ENCODE measurements at places on chromosomes 3 and 15.
A peak's percentile ranks its signal among the peaks of the same experiment; 100 is the strongest.

DNA sequence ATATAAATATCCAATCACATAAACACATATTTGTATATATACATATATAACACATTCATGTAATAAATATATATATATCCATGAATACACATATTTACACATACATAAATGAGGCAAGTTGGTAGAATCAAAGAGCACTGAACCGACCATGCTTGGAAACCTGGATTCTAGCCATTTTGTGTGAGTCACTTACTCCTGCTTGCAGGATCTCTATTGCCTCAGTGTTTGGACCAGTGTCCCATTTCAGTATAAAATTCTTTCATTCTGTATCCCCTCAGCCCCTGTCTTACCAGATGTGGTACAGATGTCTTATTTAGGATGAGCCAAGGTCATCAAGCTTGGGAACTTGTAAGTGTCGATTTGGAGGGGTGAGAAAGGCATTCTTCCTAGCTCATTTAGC lies 391.4 kb upstream of the FRG2C start:
- no peak for DNase-seq

GRCh38 chr3:12613250-12613649 lies 50.7 kb downstream of the RAF1 start:
- no peak for DNase-seq

- DNase-seq: no peak
Measured at GRCh38 chr15:41207687-41208448, 22.7 kb downstream of the EXD1 start.

GRCh38 chr3:88150371-88150770 lies 612 bp downstream of the C3orf38 start:
- no peak for DNase-seq

DNA sequence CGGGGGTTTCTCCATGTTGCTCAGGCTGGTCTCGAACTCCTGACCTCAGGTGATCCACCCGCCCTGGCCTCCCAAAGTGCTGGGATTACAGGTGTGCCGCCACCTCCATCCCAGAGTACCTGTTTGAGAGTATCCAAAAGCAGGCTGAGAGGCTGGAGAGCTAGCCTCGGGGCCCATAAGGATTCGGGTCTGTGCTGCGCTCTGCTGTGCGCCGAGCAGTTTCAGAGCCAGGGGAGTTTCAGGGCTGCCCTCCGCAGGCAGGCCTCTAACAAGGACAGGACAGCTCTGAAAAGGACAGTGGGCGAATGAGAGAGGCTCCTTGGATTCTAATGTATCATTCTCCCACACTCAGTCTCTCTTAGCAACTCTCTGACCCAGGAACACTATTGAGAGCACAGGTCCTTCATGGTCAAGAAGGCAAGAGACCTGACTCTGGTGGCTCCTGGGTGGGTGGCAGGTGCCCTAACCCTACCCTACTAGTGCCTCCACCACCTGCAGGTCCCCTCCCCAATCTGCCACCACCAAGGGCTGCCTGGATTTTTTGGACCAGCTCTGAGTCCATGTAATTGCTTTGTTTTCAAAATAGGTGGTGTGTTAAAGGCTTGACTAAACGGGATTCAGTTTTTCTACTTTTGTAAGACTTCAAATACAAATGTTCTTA lies 27.8 kb downstream of the MAGEF1 start:
- DNase-seq: peak; percentile 28

DNA sequence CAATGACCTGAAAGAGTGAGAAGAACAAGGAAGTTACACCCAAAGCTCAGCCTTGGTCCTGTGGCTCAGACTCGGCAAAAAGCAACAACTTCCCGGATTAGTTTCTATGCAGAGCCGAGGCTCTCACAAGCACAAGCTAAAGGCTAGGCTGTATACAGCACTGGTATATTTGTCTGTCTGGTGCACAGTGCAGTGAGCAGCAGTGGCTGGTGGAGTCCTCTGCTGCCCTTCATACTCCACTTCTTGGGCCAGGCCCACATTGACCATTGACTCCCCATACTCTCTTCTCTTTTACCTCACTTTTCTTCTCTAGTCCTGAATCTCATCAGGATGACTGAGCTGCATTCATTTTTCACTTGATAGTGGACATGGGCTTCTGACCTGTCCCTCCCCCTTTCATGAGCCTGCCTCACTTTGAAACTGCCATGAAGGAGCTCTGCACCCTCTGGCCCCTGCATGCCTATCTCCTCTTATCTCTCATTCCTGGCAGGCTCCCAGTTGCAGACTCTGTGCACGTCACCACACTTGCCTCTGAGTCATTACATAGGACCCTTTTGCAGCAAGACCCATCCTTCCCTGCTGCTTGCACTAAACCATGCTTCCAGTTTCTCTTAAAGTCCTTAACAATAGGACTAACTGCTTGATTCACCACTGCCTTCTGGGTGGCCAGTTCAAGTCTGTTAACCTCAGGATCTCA lies 379.3 kb downstream of the NTRK3 start:
- no peak for DNase-seq

DNA sequence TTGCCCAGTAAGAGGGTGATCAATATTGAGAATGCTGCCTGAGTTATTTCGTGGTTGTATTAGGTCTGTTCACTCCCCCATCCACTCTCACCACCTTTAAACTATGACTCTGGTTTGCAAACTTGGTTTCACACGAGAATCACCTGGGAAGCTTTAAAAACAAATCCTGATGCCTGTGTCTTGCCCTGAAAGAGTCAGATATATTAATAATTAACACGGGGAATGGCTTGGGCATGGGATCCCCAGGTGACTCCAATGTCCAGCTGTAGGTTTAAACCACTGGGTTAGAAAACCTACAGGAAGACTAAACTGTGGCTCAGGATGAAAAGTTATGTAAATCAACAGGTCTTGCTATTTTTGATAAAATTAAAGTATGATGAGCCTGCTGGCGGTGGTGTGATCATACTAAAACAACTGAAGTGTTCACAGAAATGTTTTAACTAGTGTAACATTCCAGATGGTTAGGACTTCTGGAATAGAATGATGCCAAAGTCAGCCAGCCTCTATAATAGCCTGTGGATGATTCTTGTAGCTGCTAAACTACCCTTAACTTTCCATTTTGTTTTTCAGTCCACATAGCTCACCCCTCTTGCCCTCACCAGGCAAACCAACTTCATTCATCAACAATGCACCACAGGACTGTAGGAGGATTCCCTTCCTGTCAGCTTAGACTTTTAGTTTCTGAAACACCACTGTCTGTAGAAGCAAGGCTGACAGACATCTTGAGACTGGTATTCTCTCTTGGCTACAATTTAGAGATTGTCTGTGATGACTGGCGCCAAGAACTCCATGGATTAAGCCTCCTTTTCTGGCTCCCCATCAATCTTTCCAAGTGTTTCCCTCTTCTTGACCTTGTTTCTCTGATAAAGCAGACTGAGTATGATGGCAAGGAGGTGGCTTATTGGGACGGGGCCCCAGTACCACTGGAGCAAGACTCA lies 119.1 kb upstream of the ADAMTS9 start:
- DNase-seq: no peak
